ENCODE measurements at places on chromosomes 5 and 9.

GRCh38 chr5:26034813-26035212 lies 1003.6 kb downstream of the CDH9 start:
- no peak for DNase-seq

DNA sequence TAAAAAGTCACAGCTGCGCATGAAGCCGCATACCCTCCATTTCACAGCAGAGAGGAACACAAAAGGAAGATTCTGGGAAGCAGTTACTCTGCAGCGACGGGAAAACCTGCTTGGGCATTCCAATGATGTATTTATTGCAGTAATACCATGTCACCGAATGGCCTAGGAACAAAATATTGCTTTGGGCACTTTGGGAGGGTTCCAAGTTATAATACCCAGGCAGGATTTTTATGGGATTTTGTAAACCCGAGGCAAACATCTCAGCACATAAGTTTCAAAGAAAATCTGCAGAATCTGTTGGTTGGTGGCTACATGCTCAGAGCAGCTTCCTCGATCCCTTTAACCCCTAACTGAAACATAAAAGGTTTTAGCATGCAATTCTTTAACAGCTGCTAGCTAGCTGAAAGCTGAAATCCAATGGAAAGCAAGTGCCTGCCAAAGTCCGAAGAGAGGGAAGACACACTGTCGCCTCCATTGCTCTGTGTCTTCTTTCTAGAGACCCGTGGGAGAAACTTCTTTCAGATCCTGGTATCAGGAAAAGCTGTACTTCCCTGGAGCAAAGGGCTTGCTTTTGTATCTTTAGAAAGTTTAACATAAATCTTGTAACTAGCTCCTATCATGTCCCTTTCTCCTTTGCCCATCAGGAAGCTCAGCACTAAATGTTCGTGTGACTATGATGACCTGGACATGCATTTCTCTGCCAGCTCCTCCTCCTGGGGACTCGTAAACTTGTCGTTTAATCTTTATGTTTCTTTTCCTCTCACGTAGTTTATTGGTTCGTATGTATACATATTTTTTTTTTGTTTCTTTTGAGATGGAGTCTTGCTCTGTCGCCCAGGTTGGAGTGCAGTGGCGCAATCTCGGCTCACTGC lies 195.0 kb downstream of the MAPKAP1 start:
- no peak for DNase-seq

DNA sequence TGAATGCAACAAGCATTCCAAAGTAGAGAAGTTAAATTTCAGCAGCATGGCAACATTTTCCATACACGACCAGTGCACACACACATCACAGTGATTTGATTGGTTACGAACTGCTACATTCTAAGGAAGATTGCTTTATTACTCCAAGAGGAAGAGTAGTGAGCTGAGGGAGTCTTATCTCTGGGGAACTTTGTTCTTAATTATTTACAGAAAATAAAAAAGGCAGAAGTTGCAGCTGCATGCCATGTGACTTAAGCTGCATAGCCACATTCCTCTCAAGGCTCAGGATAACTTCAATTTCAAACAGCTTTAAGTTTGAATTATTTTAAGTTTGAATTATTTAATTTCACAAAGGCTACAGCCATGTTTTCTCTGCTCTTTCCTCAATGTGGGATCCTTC lies 71.6 kb upstream of the HSPB3 start:
- no peak for DNase-seq

GRCh38 chr5:175694371-175695160 lies 36.7 kb downstream of the HRH2 start:
- no peak for DNase-seq

DNA sequence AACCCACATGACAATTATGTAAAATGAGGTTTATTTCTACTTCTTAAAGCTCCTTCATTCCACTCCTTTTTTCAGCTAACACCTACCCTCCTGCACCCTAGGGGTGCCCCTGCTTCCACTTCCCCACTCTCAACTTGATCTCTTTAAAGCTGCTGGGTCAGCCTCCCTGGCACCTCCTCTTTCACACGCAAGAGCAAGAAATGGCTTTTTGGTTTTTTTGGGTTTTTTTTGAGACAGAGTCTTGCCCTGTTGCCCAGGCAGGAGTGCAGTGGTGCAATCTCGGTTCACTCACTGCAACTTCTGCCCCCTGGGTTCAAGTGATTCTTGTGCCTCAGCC lies 64.4 kb downstream of the SUSD1 start:
- no peak for DNase-seq
